ENCODE measurements at places on chromosomes 12 and 14.

DNA sequence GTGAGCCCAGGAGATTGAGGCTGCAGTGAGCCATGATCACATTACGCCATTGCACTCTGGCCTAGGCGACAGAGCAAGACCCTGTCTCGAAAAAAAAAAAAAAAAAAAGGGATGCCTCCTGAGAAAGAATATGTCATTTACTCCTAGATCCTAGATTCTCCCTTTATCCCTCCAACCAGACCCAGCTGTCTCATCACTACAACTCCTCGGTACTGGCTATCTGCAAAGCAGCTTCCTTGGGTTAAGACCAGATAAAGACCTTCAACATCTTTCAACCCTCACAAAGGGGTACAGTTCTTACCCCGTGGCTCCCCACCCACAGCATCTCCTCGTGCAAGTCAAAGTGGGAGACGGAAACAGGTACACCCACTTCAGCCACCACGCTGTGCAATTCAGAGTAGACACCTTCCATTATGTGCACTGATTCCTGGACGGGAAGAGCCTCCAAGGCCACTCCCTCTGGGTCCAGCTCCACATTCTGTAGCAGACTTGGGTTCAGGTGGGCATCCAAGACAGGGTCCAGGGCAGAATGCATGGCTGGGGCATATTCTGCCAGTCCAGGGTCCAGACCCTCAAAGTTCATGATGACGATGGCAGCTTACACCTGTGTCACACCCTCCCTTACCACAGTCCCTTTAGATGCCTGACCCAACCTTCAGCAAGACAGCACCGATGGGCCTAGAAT, 1.1 kb downstream of the PAN2 start:
- DNase-seq: no peak

DNA sequence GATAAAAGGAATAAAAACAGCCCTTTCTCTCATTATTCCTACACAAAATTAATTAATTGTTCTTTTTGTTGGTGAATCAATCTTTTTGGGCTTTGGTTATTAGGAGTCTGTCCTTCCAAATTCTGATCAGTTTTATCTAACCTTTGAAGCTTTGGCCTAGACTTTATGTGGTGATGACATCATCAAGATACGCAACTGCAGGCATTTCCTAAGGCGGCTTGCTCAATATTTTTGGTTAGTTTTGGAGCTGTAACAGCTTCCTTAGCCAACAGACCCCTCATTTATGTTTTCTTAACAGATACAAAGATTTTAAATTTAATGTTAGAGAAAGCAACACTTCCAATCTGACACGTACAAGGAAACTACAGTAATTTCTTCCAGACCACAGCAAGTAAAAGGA, 87.8 kb upstream of the PDE3A start:
- no peak for DNase-seq

DNA sequence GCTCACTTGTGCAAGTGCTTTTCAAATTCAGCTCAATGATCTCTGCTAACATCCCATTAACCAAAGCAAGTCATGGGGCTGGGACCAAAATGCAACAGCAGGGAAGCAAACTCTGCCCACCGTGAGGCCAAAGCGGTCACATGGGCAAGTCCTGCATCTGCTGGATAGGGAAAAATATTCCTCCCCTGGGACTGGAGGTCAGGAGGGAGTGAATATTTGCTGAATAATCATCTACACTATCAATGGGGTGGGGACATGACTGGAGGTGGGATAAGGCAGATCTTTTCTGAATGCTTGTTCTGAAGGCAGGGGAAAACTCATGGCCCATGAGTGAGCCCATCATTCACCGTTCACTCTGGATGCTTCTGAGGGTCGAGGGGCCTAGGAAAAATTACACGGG, 45.1 kb upstream of the VRK1 start:
- DNase-seq: no peak

- no peak for DNase-seq
Measured at GRCh38 chr14:41446008-41446407, 160.7 kb upstream of the LRFN5 start.

DNA sequence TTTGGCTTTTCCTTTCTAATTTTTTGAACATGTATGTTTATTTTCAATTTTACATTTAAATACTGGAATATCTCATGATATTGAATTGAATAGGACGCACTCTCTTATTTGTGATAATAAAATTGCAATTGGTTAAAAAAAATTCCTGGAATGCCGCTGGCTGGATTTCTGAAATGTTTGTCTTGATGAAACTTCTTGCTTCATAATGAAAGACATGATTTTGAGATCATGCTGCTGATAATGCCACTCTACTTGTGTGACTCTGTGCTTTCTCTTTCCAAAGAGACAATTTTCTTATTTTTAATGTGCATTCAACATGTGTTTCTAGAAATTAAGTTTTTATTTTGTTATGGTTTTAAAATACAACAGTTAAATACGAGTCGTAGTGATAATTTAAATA, 465.7 kb upstream of the FAR2 start:
- no peak for DNase-seq
